ENCODE measurements at places on chromosomes 2 and 18.

- DNase-seq, result no peak
Observed at GRCh38 chr2:107187870-107188269, 301.9 kb upstream of the ST6GAL2 start.

DNA sequence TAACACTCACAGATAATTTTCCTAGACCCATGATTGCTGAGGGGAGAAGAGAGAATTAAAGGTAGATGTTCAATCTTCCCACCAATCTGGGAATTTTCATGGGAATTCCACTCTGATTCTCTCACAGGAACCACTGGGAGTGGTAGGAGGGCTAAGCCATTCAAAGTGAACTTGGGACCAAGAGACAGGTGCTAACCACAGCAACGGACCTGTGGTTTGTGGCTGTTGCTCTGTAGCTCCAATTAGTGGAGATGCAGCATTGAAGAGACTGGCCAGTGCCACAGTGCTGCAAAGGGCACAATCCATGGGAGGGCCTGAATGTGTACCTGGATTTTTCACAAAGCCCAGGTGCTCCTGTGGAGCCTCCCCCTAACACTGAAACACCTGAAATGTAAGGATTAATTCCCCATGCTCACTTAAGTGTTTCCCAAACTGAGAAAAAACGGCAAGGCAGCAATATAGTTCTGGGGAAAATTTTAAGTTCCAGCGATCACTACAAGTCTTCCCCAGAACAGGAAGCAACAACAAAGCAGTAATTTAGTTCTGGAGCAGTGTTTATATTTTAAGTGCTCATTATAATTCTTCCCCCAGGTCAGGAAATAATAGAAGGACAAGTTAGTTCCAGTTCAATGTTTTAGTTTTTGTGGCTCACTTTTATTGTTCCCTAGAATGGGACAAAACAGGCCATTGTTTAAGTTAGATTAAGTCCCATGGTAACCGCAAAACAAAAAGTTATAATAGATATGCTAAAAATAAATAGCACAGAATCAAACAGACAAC is 1045.8 kb downstream of the CNTNAP5 start:
- no peak for DNase-seq

GRCh38 chr2:157259960-157260359 is 2.5 kb downstream of the GALNT5 start:
- DNase-seq, result no peak

DNA sequence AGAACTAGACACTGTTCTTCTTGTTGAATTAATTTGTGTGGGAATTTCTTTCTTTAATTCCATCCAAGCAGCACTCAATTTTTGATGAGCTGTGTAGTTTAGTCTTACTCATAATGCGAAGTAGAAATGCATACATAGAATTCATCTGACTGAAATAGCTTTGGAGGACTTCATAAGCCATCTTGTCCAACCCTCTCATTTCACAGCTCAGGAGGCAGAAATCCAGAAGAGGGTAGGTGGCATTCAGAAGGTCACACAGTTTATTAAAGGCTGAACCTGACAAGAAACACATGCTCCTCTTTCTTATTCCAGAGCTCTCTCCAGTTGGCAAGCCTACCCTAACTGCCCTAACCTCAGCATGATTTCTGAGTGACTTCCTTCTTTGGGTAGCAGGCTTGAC is 169.2 kb upstream of the NOSTRIN start:
- no peak for DNase-seq

- DNase-seq, result no peak
Observed at GRCh38 chr2:143694335-143694734, 565.1 kb downstream of the ARHGAP15 start.

- no peak for DNase-seq
Observed at GRCh38 chr2:103288696-103289095, 526.9 kb downstream of the TMEM182 start.

- DNase-seq, result no peak
Observed at GRCh38 chr2:573025-573424, 104.2 kb downstream of the TMEM18 start.

DNA sequence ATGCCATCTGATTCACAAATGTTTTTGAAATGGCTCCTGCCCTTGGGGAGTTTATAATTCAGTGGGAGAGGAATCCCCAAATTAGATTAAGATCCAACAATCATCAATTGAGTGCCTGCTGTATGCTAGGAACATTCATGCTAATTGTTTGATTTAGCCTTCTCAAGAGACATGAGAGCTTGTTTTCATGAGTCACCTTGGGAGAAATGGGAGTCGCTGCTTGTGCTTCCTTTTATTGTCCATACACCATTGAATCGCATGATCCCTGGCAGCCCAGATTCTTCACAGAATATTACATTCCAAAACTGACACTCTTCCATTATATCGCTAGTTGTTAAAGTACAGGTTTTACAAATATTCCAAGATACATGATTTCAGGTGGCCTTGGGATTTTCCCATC is 106.0 kb upstream of the MAP3K20 start:
- DNase-seq, result no peak

GRCh38 chr2:109486711-109487535 is 126.8 kb downstream of the SEPTIN10 start:
- DNase-seq, result no peak

DNA sequence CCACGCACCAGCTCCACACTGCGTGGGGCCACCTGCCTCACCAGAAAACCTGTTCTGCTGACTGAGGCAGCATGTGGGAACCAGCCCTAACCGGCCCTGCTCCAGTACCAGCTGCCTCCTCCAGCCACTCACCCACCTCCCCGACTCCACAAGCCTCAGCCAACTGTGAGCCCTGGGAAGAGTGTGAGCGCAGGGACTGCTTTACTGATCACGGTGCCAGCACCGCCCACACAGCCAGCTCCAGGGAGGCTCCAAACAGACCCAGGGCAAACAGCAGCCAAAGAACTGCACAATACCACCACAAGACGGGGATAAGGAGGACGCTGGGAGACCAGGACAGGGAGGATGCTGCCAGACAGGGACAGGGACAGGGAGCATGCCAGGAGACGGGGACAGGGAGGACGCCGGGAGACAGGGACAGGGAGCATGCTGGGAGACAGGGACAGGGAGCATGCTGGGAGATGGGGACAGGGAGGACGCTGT is 28.4 kb downstream of the EIPR1 start:
- peak; percentile 56 for DNase-seq

DNA sequence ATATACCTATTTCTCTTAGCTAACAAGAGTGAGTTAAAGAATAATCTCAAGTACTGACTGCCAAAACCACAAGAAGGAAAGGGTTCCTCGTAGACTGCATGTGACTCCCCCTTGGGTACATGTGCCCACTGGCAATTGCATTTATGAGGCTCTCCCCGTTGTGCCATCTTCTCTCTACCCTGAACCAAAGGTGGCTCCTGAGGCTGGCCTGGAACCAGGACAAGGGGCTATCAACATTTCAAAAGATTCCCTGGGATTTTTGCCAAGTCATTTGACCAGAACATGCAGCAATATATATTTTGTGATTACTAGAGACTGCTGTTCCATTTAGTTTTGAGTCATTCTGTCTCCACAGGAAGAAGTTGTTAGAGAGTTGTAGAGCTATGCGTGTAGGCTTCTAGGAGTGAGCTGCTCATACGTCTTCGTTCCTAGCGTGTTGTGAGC is 45.8 kb downstream of the LAMA3 start:
- no peak for DNase-seq

DNA sequence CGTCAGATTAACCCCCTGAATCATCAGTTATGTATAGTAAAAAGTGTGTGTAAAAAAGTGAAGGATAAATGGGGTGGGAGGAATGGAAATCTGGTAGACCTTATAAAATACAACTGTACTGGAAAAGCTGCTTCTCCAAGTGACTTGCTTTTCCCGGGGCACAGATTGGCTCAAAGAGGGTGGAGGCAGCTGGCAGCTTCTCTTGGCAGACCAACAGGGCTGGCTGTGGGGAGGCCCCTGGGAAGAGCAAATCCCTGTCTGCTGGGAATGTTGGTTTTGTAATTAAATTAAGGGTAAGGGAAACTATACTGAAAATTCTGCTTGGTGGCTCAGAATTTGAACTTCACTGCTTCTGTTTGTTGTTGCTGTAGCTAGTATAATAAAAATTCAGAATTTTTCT is 154.2 kb upstream of the DLX2 start:
- DNase-seq, result no peak

Data from hypothalamus (tissue), 51 donors.